ENCODE measurements at places on chromosomes 12 and 14.

DNA sequence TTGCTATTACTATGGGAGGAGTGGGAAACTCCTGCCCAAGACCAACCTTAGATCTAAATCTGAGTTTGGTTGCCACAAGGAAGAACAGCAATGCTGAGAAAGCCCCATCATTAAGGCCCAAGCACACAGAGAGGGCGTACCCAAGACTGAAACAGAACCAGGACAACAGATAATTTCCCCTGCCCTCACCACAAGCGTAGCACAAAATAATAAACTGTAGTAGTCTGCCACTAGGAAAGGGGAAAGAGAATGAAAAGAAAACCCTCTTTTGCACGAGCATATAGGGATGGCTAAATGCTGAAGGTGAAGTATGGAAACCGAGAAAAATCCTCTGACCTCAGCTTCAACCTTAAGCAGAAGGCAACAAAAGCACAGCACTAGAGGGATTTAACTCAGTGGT lies 76.5 kb upstream of the DHRS4 start:
- no peak for DNase-seq

DNA sequence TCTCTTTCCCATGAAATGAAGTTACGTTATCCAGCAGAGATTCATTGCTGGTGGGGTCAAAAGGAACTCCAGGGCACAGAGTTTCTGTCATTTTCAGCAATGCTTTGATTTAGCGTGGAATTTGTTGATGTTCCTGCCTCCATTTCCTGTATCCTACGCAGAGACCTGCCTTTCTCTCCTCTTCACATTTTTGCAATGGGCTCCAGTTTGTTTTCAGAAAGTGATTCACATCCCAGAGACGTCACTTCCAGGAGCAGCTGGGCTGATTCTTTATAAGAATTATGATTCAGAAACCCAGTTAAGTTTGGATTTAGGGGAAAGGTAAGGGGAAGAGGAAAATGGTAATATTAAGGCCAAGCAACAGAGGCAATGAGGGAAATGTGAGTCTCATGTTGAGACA lies 11.6 kb downstream of the RNASE10 start:
- no peak for DNase-seq

- DNase-seq: no peak
These were observed 25.1 kb downstream of the KCNC2 start for GRCh38 chr12:75184516-75184915.

GRCh38 chr12:124332058-124332672 lies 37.3 kb downstream of the RFLNA start:
- DNase-seq: no peak

DNA sequence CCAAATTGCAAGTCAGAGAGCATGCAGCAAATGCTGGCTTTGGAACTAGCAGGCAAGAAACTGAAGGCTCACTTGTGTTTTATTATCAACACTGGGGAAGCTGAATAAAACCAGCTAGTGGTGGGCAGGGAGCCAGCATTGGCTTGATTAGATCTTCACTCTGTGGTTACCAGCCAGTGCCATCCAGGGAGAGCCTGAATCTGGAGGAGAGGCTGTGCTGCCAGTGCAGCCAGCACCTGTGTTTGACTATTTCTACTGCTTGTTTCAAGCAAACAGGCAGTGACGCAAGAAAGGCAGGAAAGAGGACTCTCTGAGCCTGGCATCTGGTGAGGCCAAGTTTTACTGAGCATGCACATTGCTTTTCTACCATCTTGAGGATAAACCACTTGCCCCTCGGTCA lies 247.0 kb downstream of the PHLDA1 start:
- no peak for DNase-seq

- no peak for DNase-seq
These were observed 264.2 kb downstream of the TMEM132C start for GRCh38 chr12:128531170-128531569.

DNA sequence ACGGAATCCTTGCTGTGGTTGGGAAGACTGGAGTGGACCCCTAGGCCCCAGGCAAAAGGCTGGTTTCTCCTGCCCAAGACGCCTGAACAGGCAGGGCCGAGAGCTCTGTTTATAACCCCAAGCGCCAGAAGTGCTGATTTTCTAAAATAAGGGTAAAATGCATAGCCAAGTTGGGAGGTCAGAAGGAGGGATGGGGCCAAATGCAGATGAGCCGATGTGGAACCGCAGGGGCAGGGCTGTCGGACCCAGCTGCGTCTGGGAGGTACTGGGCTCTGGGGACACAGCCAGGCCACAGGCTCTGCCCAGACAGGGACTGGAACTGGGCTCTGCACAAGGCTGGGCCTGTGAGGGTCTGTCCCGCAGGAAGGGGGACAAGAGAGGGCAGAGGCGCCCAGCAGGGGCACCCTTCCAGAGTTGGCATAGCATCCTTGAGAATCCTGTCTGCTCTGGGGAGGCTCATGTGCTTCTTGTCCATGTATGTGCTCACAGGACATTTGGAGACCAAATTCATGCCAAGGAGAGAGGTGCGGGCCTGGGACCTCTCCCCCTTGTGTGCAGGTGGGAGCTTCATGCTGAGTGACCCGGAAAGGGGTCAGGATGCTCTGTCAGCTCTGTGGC lies 49.1 kb downstream of the JAG2 start:
- no peak for DNase-seq

- peak; percentile 17 for DNase-seq
These were observed 16.7 kb downstream of the OR9K2 start for GRCh38 chr12:55142669-55143565.

DNA sequence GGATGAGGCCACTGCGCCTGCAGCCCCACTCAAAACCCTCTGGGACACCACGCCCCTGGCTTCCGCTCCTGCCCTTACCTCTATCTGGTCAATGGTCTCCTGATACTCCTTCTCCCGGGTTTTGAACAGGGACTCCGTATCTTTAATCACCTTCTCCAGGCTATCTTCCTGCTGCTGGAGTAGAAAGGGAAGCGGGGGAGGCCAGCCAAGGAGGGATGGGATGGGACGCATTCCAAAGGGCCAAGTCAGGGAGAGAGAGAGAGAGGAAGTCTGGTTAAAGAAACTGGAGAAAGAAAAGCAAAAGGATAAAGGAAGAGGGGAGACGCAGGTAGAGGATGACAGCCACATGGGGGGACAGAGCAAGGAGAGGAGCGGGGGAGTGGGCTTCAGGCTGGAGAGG lies 7.9 kb downstream of the IFFO1 start:
- DNase-seq: no peak

DNA sequence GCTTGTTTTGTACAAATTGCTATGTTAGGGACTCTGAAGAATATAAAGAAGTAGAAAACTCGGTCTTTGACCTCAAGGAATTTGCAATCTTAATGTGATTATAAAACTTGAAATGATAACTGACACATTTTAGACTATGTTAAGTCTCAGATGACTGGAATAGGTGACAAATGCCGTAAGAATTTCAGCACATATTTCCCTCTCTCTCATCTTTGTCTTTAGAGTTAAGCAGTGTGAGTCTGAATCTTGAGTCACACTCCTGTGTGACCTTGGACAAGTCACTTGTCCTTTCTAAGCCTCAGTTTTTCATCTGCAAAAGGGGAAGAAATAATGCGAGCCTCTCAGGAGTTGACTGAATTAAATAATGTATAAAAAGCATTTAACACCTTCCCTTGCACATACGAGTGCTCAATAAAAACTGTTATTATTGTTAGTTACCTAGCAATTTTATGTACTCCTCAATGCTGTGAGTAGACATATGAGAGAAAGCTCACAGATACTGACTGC lies 103.7 kb downstream of the DYRK2 start:
- DNase-seq: no peak

- no peak for DNase-seq
These were observed 566 bp upstream of the PRDM4 start for GRCh38 chr12:107761502-107761904.

GRCh38 chr12:20718294-20718693 lies 23.2 kb downstream of the SLCO1C1 start:
- no peak for DNase-seq

DNA sequence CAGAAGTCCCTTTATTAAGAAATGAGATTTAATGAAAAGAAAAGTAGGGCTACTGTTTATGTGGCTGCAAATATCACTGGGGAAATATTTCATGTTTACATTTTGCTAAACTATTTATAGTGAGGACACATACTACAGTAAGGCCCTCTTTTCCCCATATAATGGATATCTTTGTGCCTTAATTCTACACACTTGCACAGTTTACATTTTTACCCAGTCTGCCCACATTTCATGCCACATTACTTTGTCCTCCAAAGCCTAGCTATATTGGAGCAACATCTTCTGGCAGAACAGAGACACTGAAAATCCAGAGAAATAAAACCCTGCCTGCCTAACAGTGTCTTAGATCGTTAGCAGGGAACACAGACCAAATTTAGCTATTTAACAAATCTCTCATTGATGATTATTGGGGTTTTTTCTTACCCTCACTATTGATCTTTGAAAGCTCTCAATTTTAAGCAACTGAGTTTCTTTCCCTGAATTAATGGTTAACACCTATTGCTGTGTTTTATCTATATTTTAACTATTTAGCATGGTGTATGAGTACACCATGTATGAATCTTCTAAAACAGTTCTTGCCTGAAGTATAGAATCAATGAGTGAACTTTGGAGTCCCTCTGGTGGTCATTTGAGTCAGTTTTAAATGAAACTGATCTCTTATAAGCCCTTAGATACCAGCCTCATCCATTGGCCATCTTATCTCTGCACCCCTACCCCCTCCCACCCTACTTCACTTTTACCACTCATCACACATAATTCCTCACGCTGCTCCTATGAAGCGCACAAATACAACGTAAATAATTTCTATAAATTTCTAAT lies 170.2 kb downstream of the BCAT1 start:
- DNase-seq: peak; percentile 40

DNA sequence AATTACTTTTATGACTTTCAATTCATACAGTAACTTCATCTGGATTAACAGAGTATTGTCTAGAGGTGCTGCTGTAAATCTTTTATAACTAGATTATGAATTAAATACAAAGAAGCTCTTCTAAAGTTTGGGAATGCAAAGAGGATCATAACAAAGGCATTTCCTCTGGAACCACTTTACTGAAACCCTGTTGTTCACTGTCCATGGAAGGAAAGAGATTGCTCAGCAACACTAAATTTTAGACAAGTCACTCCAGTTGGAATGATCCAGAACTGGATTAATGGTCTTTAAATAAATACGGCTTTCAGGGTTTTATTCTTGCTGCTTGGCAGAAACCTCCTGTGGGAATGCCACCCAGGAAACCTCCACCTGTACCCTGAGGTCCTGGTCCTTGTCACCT lies 250.6 kb downstream of the KSR2 start:
- no peak for DNase-seq

- peak; percentile 67 for DNase-seq
These were observed 91.4 kb downstream of the SETD3 start for GRCh38 chr14:99389174-99389826.
